ENCODE measurements at places on chromosomes 2 and 18.
A peak's percentile ranks its signal among the peaks of the same experiment; 100 is the strongest.

DNA sequence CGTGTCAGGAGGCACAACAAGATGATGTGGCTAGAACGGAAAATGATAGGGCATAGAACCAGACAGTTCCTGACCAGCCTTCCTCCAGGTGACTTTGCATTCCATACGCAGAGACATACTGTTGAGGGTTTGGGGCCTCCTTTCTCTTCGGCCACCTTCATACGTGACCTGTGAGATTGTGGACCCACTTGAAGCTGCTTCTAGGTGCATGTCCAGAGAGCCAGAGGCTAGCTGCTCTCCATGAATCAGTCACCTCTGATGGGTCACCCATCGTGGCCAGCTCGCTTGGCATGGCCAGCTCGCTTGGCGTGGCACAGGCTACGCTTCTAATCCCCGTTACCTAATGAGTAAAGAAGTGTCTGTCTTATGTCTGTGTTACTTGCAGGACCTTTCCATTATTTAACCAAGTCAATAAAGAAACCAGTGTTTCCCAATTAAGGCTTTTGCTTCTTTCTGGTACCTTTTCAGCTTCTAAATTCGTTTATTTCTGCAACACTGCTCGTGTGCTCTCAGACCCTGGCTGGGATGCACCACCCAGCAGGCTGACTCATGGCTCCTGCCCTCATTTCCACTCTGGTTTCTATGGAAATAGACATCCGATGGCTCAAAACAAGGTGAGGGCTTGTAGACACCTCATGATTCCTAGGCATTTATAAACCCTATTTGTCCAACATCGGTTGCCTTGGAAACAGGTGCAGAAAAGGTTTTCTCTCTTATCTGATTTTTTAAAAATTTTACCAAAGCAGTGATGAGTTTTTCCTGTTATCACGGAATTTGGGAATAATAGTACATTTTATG lies 86.7 kb upstream of the B3GNT7 start:
- peak; percentile 63 for DNase-seq

- DNase-seq = no peak
Measured at GRCh38 chr2:72157871-72158771, 10.5 kb upstream of the CYP26B1 start.

GRCh38 chr2:144304202-144304601 lies 215.7 kb downstream of the ZEB2 start:
- DNase-seq = no peak

- DNase-seq = no peak
Measured at GRCh38 chr2:9419541-9419940, 3.8 kb downstream of the ITGB1BP1 start.
